ENCODE measurements at places on chromosomes 2 and 18. TPM values are rescaled to one million over a fixed set of nuclear protein-coding genes. Genes with fewer than 3 reads are reported as not detected.
A peak's percentile ranks its signal among the peaks of the same experiment; 100 is the strongest.

Gene RGPD3
- 0.34 TPM for total RNA-seq

Gene COL3A1
- not detected for total RNA-seq

Gene ST6GAL2
- not detected for total RNA-seq

Gene SNORC
- 2.1 TPM for total RNA-seq

Gene APCDD1
- not detected for total RNA-seq

- no peaks in the 10 kb centered on the region for H3K27me3 ChIP-seq
- H3K4me1 ChIP-seq = no peaks in the 10 kb centered on the region
- no peak for DNase-seq
- no peak overlapping the region for H3K4me3 ChIP-seq
- H3K36me3 ChIP-seq = no peaks in the 10 kb centered on the region
Measured at GRCh38 chr2:142827170-142827569, 50.3 kb upstream of the KYNU start.

GRCh38 chr2:150282357-150282756, 205.1 kb downstream of the RND3 start:
- H3K4me1 ChIP-seq = no peaks in the 10 kb centered on the region
- no peak overlapping the region for H3K27ac ChIP-seq
- no peaks in the 10 kb centered on the region for H3K36me3 ChIP-seq
- no peak overlapping the region for H3K4me3 ChIP-seq
- DNase-seq = no peak
- H3K27me3 ChIP-seq = no peaks in the 10 kb centered on the region

DNA sequence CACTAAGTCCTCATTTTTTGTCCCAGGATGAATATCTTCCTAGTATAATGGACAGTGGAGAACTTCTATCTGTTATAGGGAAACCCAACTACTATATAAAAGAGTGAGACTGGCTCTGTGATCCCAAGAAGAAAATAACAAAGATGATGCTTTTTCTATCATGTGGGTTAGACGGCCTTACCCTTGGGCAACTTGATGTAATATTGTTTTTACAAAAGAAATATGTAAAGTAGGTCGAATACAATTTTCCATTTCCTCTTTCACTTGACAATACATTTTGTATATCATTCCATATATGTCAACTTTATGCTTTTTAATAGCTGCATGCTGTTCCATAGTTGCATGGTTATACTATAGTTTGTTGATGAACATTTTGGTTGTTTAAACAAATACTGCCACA, 87.5 kb upstream of the SESTD1 start:
- no peaks in the 10 kb centered on the region for H3K36me3 ChIP-seq
- no peak for DNase-seq
- H3K4me3 ChIP-seq = no peak overlapping the region
- no peak overlapping the region for H3K27ac ChIP-seq

DNA sequence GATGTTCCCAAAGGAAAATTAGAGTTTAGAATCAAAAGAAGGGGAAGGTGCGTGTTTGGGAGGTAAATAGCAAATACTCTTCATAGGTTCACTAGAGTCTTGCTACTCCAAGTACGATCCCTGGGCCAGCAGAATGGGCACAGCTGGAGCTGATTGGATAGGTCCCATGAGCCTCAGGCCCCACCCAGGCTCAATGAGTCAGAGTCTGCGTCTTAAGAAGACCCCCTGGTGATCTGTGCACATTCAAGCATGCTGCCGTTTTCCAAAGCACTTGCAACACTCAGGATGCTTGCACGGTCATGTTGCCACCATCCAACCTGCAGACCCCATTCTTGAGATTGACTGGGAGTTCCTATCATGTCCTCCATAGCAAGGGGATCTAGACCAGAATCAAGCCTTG, 40.5 kb downstream of the ABCG8 start:
- peaks cover 3% of the 10 kb centered on the region for H3K36me3 ChIP-seq
- peaks cover 2% of the 10 kb centered on the region for H3K4me1 ChIP-seq
- DNase-seq = no peak
- no peak overlapping the region for H3K27ac ChIP-seq

- H3K4me3 ChIP-seq = no peak overlapping the region
- H3K4me1 ChIP-seq = peaks cover 31% of the 10 kb centered on the region
- H3K36me3 ChIP-seq = peaks cover 19% of the 10 kb centered on the region
- H3K27me3 ChIP-seq = no peaks in the 10 kb centered on the region
- H3K27ac ChIP-seq = peak overlapping the region; percentile 46
Measured at GRCh38 chr2:27920148-27920885, 29.8 kb downstream of the BABAM2 start.

GRCh38 chr18:12398625-12399024, 9.1 kb upstream of the PRELID3A start:
- peaks cover 1% of the 10 kb centered on the region for H3K4me1 ChIP-seq
- H3K27ac ChIP-seq = no peak overlapping the region
- no peak for DNase-seq
- no peaks in the 10 kb centered on the region for H3K36me3 ChIP-seq
- no peak overlapping the region for H3K4me3 ChIP-seq
- peaks cover 20% of the 10 kb centered on the region for H3K27me3 ChIP-seq

- H3K27ac ChIP-seq = no peak overlapping the region
- DNase-seq = no peak
- no peaks in the 10 kb centered on the region for H3K36me3 ChIP-seq
- H3K27me3 ChIP-seq = no peaks in the 10 kb centered on the region
- no peak overlapping the region for H3K4me3 ChIP-seq
Measured at GRCh38 chr2:126750506-126750905, 94.5 kb downstream of the GYPC start.

DNA sequence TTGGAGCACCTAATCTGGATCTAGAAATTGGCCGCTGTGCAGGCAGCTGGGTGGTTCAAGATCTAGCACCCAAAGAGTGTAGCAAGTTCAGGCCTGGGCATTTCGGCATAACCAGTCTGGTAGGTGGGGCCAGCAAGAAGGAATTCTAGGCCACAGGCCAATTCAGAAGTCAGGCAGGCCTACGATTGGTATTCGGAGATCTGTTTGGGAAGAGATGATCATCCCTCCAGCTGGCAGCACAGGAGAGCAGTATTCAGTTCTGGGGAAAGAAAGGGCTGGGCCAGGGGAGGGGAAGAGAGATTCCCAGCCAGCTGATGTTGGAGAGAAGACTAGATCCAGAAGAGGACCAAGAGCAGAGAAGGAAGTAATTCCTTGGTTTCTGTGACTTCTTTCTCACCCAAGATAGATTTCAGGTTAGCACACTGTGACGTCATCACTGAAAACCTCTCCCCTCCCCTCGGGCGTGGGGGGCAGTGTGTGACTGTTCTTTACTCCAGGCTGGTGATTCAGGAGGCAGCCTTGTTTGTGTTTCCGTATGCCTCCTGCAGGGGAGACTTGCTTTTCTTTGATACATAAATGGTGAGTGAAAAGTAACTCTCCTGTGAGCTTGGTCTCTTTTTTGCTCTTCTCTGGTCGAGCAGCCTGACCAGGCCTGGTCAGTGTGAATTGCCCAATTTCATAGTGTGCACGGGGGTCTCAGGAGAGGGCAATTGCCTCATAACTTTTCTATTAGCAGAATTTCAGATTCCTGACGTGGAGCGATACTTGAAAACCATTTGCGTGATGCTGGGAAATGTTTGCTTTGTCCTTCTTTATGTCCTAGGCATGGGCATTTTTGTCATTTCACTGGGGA, 61.1 kb downstream of the MEIS1 start:
- no peak for DNase-seq
- no peaks in the 10 kb centered on the region for H3K36me3 ChIP-seq
- no peaks in the 10 kb centered on the region for H3K4me1 ChIP-seq
- no peak overlapping the region for H3K27ac ChIP-seq
- H3K4me3 ChIP-seq = no peak overlapping the region
- H3K27me3 ChIP-seq = no peaks in the 10 kb centered on the region

DNA sequence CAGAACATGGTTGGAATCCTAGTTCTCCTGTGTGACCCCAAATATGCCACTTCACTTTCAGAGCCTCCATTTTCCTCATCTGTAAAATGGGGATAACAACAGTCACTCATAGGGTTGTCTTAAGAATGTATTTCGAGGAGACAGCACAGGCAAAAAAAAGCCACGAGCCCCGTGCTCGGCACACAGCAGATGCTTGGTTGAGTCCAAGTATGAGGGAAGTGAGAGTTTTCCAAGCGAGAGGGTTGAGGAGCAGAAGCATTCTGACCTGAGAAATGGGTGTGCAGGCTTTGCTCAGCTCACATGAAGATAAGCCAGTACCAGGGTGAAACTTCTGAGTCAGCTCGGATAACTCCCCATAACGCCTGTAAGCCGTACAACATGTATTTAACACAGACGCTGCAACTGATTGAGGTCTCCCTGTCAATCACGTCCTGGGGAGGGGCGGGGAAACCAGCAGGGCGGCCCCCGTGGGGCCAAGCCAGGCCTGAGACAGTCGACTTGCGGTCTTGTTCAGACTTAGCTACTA, 23.0 kb upstream of the ODC1 start:
- no peak for DNase-seq
- H3K27ac ChIP-seq = no peak overlapping the region
- no peaks in the 10 kb centered on the region for H3K4me1 ChIP-seq
- H3K27me3 ChIP-seq = no peaks in the 10 kb centered on the region
- no peak overlapping the region for H3K4me3 ChIP-seq

- no peak overlapping the region for H3K27ac ChIP-seq
- H3K36me3 ChIP-seq = no peaks in the 10 kb centered on the region
- H3K27me3 ChIP-seq = no peaks in the 10 kb centered on the region
- no peak overlapping the region for H3K4me3 ChIP-seq
- H3K4me1 ChIP-seq = no peaks in the 10 kb centered on the region
Measured at GRCh38 chr2:23566241-23567142, 181.5 kb downstream of the KLHL29 start.

DNA sequence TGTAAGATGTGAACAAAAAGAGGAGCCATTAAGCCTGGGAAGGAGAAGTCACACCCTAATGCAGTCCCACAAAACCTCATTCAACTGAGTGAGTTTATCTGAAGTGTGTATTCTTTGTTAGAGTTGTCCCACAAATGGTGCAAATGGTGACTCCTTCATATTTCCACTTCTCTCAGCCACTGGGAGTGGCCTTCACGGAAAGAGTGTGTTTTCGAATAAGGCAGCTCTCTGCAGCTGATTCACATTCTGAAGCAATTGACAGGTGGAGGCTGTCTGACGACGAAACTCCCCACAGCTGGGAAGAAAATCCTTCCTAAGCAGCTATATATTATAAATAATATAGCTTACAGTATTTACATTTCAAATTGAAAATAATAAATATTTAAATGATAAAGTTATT, 318.8 kb upstream of the TMEFF2 start:
- H3K4me1 ChIP-seq = no peaks in the 10 kb centered on the region
- no peaks in the 10 kb centered on the region for H3K36me3 ChIP-seq
- H3K27ac ChIP-seq = no peak overlapping the region
- H3K4me3 ChIP-seq = no peak overlapping the region

DNA sequence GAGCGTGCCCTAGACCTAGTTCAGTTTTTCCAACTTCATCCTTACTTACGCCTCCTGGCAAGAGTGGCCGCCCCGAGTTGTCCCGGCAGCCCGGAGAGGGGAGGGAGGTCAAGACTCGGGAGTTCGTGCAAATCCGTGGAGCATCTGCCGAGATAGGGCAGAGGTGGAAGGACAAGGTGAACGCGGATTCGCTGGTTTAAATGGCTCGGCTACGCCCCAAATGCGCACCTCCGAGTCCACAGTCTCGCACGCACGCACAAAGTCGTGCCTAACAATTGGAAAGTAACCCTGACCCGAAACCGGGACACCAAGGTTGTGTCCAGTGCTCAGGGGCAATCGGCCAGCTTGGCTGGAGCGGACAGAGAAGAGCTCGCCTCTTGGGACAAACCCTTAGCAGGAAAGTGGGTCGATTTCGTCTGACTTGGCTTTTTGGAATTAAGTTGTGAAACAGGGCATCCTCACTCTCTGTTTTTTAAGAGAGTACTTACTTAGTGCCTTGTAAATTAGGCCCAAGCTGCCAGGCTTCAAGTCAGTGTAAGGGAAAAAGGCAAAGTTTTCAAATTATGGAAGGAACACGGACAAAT, 726 bp upstream of the SS18 start:
- H3K4me1 ChIP-seq = peaks cover 26% of the 10 kb centered on the region
- no peak for DNase-seq
- H3K27ac ChIP-seq = peak overlapping the region; percentile 96
- H3K36me3 ChIP-seq = peaks cover 9% of the 10 kb centered on the region
- peak overlapping the region; percentile 87 for H3K4me3 ChIP-seq

DNA sequence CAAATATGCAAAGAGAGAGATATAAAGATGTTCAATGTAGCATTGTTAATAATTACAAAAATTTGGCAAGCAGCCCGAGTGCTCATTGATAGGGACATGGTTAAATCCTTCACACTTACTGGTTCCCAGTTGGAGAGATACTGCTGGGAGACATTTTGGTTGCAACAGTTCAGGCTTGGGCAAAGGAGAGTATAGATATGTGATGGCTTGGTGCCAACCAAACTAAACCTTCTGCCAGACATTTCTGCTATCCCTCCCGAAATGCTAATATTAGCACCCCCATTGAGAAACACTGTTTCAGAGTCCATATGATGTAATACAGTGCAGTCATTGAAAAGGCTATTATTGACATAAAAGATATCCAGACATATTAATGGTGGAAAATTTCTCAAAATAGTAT, 11.5 kb downstream of the GEN1 start:
- no peak for DNase-seq
- peaks cover 36% of the 10 kb centered on the region for H3K36me3 ChIP-seq
- H3K4me1 ChIP-seq = no peaks in the 10 kb centered on the region
- H3K4me3 ChIP-seq = no peak overlapping the region

DNA sequence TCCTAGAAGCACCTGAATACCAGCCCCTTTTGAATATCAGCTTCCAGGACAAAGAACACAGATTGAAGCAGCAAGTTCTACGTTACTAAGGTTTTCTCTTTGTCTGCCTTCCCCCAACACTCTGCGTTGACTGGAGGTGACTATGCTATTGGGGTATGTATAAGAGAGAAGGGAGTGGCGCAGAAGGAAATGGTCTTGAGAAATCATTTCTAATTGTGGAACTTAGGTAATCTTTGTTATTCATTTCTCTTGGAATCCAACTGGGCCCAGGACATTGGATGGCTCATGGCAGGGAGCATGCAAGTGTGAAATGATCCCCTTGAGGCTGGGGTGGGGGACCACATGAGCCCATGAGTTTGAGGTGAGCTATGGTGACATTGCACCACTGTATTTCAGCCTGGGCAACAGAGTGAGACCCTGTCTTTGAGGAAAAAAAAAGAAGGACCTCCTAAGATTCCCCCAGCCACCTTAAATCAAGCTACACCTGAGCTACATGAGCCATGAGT, 29.7 kb downstream of the XDH start:
- H3K4me1 ChIP-seq = peaks cover 6% of the 10 kb centered on the region
- no peaks in the 10 kb centered on the region for H3K36me3 ChIP-seq
- H3K4me3 ChIP-seq = no peak overlapping the region
- H3K27me3 ChIP-seq = no peaks in the 10 kb centered on the region
- no peak overlapping the region for H3K27ac ChIP-seq
